ENCODE measurements at places on chromosomes 11 and 22.

DNA sequence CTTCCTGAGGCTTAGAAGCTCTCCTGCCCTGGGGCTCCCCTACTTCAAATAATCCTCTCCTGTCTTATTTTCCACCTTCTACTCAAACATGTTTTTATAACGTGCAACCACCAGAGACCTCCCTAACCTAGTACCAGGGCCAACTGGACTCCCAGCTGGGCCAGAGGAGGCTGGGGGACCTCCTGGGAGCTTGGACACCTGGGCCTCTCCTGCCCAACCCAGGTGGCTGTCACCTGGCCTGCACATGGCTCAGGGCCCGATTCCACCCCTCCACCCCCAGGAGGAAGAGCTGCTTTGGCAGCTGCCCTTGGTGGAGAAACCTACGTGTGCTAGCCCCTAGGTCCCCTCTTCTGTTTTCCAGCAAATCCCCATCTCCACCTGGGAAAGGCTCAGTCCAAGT, 105.2 kb downstream of the ABTB2 start:
- DNase-seq, result no peak

- DNase-seq, result peak; percentile 13
These were observed 51.5 kb upstream of the GAL start for GRCh38 chr11:68632802-68633201.

DNA sequence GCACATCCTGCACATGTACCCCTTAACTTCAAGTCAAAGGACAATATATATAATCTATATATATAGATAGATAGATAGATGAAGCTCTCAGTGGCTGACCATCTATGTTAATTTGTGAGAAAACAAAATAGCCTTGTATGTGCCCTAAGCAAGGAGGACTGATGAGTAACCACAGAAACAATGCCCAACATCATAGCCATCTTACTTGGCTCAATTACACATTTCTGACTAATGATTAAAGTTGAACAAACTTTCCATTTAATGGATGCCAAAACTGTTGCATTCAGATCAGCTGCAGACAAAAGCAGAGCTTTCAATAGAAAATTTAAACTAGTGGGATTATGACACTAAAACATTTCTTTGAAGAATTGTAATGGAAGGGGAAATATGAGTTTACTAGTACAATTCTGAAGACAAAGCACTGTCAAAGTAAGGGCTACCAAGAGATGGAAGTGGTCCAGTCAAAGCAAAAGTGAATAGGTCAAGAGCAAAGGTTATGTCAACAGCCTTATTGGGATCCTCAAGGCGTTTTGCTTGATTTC, 1188.2 kb upstream of the RAG2 start:
- no peak for DNase-seq

DNA sequence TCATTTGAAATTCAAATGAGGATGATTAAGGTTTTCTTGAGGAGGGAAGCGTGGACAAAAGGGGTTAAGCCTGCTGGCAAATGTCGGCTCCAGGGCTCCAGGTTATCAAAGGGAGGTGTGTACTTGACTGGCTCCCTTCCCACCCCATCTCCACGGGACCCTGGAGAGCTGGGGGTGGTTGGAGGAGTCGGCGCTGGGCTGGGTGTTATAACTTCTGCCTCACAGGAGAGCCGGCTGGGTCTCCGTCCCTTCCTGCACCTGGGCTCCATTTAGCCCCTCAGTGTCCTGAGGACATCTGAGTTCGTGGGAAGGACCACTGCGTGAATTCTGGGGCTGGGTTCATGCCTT, 15.6 kb downstream of the POU2F3 start:
- no peak for DNase-seq

DNA sequence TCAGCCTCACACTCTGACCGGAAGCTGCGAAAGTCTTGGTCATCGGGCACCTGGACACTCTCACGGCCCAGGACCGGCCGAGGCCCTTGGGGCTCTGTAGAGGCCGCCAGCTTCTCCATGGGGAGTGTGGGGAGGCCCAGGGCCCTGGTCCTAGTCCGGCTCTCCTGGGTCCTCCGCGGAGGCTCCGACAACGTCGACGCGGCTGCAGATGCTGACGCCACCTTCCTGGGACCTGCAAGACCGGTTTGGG, 12.9 kb downstream of the STARD10 start:
- DNase-seq, result no peak

- DNase-seq, result no peak
These were observed at the start of gene CHRNA10 for GRCh38 chr11:3671334-3672254. Gene CHRNA10, minus strand, starts transcription at chr11:3671384. Its CDS starts 72 bp downstream, at chr11:3671312.

GRCh38 chr11:65317025-65317786, 2.5 kb downstream of the CDC42EP2 start:
- DNase-seq, result no peak

- peak; percentile 48 for DNase-seq
These were observed 4.1 kb downstream of the SUN2 start for GRCh38 chr22:38751422-38752346.

- no peak for DNase-seq
These were observed 2.5 kb downstream of the TMEM184B start for GRCh38 chr22:38270091-38270992.

DNA sequence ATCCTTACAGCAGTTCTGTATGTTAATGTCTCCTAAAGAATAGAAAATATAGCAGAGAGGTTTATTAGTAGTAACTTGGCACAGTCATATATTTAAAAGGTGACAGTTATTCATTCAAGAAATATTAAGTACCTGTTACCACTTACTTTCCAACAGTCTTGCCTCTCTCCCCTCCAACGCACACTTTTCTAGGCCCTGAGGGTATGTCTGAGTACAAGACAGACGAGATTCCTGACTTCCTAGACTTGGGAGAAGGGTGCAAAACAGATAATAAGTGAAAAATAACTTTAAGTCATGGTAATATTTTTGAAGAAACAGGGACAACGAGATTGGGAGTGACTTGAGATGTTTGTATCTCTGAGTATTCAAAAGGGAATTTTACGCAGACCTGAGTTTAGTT, 1.6 kb downstream of the EIF3L start:
- no peak for DNase-seq

DNA sequence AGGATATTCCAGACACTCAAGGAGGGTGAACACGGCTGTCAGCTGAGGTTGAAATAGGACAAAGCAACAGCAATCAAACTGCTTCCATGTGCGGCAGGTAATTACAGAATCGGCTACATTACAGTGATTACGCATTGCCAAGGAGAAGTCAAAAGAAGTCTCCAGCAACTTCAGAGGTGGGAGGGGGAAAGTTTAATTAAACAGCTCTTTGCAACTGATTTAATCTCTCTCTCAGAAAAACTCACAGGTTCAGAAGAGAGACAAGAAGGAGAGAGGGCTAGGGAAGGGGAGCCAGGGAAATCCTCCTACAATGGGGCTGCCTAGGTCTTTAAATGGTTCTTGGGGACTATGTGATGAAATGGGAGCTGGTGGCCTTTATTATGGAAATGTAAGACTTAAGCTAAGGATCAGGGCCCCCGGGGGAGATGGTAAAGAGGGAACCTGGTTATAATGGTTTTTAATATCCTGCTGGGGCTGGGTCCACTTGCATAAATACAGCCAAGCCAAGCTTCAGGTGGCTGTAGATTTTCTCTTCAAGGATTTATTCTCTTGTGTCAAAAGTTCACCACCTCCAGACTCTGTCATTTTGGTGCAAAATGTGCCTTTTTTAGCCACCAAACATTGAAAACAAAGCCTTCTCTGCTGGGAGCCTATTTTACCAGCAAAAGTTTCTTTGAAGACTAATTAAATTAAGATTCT, 354.7 kb upstream of the NARS2 start:
- DNase-seq, result no peak

GRCh38 chr11:36467012-36467411, 43.1 kb downstream of the TRAF6 start:
- no peak for DNase-seq

DNA sequence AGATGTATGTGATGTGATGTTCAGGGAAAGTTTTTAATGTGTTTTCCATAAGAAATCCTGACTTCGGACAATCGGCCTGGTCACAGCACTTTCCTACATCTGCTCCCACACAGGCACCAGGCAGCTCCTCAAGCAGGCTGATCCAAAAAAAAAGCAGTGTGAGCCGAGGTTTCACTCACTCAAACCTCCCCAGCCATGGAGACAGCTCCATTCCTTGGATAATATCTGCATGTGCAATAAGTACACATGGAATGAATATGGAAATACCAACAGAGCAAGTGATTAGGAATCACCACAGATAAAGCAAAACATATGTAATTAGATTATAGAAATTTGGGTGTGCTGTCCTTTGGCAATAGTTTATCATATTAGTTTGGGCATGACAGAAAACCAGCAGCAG, 88.8 kb upstream of the API5 start:
- no peak for DNase-seq

- DNase-seq, result no peak
These were observed 30.1 kb downstream of the ANO1 start for GRCh38 chr11:70108250-70108649.

DNA sequence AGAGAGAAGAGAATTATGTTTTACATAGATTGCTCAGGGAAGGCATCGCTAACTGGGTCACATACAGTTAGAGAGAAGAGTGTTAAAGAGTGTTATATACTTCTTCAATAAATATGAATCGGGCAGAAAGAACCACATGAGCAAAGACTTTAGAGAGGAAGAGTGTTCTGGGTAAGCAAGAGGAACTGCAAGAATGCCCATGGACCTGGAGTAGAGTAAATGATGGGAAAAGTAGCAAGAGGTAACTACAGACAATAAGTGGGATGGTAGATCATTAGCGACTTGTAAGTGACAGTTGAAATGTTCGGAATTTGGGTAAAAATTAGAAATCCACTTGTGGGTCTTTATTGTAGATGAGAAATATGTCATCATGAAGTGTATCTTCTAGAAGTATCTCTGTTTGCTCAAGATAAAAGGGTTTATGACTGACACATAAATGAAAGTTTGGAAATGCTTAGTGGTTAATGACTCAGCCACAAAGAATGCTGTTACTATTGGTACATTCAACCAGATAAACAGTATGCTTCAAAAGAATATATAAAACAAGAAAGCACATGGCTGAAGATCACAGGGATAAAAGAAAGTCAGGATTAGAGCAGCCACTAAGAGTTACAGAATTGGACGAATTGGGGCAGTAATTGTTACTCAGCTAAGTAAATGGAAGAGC, 229.3 kb downstream of the CASP12 start:
- no peak for DNase-seq

DNA sequence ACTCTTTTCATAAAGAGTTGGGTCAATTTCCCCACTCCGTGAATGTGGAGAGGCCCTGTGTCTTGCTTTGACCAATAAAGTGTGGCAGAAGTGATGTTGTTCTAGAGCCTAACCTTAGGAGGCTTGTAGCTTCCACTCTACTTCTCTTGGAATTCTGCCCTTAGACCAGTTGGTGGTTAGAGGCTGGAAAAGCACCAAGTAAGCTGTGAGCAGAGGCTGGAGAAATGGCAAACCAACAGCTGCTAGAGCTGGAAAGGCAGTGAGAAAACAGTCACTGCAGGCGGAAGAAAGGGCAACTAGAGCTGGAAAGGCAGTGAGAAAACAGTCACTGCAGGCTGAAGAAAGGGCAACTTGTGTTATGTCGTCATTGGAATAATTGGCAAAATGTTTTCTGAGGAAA, 29.8 kb upstream of the MSANTD2 start:
- no peak for DNase-seq

GRCh38 chr11:118234833-118235232, 10.0 kb upstream of the JAML start:
- DNase-seq, result no peak

DNA sequence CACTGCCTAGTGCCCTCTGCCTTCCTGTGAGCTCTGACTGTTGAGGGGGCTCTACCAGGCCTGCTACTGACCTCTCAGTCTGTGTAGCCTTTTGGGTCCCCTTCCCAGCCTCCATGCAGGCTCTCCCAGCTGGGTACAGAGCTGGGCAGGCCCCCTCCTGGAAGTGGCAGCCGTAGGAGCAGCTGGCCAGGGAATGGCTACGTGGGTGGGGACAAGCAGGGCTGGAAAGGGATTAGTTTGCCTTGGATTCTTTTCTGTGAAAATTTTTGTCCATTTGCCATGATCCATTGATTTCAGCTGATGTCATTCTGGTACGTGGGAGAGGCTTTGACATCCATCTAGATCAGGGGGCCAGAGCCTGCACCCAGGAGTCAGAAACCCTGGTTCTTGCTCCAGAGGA, 23.9 kb upstream of the NECTIN1 start:
- no peak for DNase-seq

DNA sequence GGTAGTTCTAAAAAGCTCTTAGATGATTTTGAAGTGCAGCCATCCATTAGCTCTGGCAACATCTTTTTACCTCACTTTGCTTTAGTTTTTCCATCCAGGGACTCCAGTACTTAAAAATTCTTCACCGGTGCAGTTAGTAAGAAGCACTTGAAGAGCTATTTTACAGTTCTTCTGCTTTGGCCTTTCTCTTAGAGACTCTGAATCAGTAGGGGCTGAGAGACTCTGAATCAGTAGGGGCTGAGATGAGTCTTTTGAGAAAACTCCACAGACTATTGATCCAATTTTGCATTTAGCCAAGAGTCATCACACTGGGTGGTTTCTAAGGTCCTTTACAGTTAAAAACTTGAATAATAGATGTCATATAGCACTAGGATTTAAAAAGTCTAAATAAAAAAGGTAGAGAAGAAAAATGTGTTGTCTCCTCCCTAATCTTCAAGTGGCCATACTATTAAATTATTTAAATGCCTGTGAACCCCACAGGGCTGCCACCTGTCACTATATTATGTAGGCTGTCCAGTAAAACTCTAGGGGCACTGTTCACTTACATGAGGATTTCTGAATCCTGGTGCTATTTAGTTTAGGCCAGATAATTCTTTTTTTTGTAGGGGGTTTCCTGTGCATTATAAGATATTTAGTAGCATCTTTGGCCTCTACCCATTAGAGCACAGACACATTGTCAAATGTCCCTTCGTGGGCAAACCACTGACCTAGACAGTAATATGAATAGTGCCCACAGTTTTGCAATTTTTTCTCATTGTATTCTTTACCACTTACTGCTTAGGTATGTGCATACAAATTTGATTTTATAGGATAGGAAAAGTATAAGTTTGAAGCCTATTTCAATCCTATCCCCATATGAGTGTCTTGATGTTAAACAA, 26.3 kb upstream of the HIKESHI start:
- no peak for DNase-seq

DNA sequence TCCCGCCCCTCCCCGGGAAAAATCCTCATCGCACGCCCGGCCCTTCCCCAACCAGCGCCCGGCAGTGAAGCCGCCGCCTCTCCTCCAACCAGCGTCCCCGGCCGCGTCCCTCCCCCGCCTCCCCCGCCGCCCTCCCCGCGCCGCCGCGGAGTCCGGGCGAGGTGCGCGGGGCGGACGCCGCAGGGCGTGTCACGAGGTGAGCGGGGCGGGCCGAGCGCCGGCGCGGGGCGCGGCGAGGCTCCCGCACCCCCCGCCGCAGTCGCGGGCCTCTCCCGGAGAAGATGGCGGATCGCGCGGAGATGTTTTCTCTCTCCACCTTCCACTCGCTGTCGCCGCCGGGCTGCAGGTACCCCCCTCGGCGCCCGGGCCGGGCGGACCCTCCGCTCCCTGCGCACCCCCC, at the start of gene MAPK8IP2:
Gene MAPK8IP2 (plus strand): TSS at position 256 of the 400 bp plus-strand sequence. CDS start 26 bp downstream, at position 282.
- DNase-seq, result no peak

DNA sequence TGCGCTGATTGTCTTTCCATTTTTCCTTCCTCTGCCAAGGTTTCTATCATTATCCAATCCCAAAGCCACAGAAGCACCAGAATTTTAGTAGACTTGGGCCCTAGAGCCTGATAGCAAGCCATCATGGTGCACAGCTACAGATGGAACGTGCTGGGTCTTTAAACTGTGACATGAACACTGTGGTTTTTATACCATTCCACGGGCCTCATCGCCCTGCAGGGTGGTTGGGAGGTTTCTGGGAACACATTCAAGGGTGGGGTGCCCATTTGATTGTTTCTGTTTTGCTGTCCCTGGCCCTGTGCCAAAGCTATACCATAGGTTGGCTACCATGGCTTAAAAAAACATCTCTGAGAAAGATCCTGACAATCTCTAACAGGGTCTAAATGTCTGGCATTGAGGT, 151.9 kb downstream of the CACNA1I start:
- DNase-seq, result no peak

GRCh38 chr22:42323971-42324370, 53.5 kb upstream of the TCF20 start:
- no peak for DNase-seq

Data from activated CD4-positive, alpha-beta T cell treated with anti-CD3 and anti-CD28 coated beads for 4 hours (primary cell).